ENCODE measurements at places on chromosomes 16 and 17. TPM values are rescaled to one million over a fixed set of nuclear protein-coding genes. Genes with fewer than 3 reads are reported as not detected.

DNA sequence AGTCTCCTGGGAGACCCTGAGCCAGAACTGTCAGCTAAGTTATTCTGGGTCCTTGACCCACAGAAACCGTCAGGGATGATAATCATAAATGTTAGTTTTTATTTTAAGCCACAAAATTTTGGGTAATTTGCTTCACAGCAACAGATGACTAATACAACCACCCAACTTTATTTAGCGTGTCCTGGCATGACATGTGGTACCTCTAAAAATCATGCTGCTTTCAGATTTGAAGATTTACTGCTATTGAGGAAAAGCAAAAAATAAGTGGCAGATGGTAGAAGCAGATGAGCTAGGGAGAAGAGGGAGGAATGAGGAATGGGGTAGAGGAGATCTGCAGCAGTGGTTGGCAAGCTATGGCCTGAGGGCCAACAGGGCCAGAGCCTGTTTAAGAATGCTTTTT, 90.4 kb downstream of the TMEM100 start:
- no peak for DNase-seq

- DNase-seq = peak; percentile 83
Observed at GRCh38 chr17:30323895-30324319, 9.9 kb downstream of the TMIGD1 start.

Gene FN3K
- total RNA-seq = 4.0 TPM

- DNase-seq = no peak
Observed at GRCh38 chr17:62717889-62718288, 90.2 kb downstream of the MARCHF10 start.

DNA sequence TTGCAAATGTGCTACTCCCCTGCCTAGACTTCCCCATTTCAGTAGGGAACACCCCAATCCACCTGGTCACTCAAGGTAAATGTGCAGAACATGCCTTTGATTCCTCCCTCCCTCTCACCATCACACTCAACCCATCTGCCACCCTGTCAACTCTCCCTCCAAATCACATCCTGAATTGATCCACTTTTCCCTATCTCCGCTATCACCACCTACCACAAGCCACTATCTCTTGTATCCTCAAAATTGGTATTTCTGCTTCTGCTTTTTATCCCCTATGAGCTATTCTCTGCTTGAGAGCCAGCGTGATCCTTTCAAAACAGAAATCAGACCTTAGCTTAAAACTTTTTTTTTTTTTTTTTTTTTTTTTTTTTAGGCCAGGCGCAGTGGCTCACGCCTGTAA, 5.4 kb upstream of the NOL11 start:
- no peak for DNase-seq

Gene SPEM3
- not detected for total RNA-seq

- peak; percentile 40 for DNase-seq
Observed at GRCh38 chr17:78725448-78726021, 56.5 kb downstream of the CYTH1 start.

DNA sequence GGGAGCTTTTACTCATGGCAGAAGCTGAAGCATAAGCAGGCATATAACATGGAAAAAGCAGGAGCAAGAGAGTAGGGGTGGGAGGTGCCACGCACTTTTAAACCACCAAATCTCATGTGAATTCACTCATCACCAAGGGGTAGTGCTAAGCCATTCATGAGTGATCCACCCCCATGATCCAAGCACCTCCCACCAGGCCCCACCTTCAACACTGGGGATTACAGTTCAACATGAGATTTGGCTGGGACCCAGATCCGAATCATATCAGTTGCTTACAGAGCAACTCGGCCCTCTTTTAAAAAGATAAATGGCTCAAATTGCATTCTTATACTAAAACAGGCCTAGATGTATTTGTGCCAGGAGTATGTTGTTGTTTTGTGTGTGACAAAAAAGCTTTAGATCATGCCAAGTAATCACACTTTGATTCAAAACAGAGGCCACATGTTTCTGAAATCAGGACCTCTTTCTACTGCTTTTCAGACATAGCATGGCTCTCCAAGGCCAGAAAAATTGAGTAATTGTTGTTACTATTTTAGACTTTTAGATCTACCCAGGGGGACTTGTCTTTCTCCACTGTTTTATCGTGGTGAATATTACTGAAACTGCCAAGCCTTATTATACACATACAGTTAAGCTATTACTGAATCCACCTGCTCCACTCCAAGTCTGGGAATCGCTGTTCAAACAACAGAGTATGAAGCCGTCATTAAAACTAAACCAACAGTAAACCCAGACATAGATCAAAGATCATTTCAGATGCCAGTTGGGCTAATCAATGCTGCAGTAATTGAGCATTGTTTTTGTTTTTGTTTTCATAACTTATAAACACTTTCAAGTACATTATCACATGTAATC, 163.3 kb downstream of the KCNJ2 start:
- no peak for DNase-seq

Gene OTOA
- under 0.01 TPM for total RNA-seq

Gene GP2
- total RNA-seq = not detected

DNA sequence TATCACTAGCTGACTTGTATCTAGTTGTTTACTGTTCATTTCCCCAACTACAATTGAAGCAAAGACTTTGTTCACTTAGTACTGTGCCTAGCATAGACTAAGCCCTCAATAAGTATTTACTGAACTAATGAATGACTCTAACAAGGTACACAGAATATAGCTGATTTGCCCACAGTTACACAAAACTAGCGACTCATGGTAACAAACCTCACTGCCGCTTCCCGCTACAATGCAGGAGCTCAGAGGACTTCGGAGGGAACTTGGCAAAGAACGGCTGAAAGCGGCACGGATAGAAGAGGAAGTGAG, 524 bp downstream of the EFTUD2 start:
- peak; percentile 68 for DNase-seq

Gene ANKS3
- 10.0 TPM for total RNA-seq

DNA sequence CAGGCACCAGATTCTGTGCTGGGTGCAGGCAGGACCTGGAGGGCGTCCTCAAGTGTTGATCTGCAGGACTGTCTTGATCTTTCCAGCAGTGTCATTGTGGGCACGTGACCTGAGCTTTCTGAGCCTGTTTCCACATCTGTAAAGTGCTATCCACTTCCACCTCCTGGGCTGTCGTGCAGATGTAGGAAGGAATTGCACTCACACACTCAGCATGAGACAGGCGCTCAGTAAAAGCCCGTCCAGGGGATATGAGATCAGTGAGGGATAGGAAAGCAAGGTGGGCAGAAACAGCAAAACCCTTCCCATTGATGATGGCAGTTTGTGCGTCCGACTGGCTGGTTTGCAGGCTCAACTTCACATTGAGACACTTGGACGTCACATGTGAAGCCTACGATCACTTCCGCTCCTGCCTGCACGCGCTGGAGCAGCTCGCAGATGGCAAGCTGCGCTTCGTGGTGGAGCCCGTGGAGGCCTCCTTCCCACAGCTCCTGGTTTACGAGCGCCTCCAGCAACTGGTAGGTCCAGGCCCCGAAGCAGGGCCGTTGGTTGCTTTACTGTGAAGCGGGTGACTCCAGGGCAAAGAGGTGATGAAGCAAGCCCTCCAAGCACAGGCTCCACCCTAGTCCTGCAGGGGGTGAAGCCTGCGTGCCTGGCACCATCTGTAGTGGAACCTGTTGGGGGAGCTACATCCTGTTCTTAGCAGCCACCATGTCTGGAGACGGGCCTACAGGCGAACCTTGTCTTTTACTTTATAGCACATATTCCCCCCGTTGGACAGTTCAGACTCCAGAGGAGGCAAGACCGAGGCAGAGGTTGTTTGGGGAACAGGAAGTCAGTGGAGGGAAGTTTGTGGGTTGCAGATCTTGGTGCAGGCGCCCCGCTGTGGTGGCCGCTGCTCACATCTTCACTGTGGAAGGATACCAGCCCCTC, 23.0 kb downstream of the METTL22 start:
- no peak for DNase-seq

Gene TVP23A
- total RNA-seq = not detected

DNA sequence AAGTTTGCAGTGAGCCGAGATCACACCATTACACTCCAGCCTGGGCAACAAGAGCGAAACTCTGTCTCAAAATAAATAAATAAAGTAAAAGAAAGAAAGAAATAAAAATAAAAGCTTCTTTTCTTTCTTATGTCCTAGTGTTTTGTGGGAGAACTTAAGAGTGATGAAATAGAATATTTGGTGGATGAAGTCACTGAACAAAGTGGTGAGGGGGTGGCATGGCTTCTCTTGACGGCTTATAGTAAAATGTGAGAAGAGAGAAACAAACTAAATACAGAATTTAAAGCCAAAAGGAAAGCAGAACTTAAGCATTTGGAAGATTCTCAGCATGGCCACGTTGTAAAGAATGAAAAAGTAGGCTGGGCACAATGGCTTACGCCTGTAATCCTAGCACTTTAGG, 15.3 kb downstream of the SGF29 start:
- DNase-seq = no peak

DNA sequence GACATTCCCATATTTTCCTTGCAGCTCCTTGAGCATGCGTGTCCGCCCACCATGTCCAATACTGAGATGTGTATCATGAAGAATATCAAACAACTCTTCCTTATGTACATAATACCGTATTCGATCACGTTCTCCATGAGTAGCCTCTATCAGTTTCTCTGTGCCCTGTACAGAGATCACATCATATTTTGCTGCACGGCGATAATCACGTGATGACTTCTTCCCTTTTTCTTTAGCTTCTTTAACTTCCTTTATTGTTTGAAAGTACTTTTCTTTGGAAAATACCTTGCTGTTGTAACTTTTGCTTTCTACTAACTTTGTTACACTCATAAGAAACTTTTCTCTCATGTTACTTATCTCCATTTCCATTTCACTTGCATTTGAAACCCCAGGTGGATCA, 6.6 kb downstream of the KRABD2 start:
- DNase-seq = no peak

DNA sequence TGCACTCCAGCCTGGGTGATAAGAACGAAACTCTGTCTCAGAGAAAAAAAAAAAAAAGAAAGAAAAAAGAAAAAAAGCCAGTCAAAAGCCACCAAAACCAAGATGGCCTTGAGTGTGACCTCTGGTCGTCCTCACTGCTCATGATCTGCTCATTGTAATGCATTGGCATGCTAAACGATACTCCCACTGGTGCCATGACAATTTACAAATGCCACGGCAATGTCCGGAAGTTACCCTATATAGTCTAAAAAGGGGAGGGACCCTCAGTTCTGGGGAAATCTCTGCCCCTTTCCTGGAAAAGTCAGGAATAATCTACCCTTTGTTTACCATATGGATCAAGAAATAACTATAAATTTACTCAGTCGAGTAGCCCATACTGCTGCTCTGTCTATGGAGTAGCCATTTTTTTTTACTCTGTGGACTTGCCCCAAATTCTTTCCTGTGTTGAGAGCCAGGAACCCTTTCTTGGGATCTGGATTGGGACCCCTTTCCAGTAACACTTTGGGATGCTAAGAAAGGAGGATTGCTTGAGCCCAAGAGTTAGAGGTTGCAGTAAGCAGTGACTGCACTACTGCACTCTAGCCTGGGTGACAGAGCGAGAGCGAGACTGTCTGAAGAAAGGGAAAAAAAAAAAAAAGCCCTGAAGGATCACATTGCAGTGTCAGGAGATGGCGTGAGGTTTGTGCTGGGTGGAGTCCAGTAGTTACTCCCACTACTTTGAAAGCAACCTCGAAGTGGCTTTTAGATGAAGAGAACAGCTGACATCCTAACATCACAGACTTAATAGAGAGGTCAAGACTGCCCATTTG, 3.7 kb upstream of the TMEM231 start:
- DNase-seq = no peak

- DNase-seq = no peak
Observed at GRCh38 chr16:57538235-57538721, 1.9 kb upstream of the CCDC102A start.

DNA sequence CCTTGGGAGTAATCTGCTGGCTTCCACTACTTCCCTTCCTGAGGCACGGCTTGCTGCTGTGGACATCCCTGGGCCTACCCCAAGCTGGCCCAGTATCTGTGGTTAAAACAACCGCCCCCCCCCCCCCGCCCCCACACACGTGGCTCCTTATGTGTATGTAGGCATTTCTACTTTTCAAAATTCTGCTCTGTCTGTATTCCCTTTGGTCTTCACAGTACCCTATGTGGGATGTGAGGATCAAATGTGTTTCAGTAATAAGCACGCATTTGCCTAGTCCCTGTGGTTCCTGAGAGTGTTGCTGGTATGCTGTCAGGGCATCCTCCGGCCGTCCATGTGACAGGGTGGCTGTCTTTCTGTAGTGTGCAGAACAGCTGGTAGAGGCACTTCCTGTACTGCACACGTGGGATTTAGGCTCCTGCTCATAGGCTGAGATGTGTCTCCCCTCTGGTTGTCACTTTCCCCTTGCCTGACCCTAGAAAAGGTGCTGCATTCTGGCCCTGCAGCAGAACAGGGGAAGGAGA, 2.2 kb downstream of the NT5M start:
- DNase-seq = no peak

Gene SOST
- not detected for total RNA-seq

GRCh38 chr17:63290784-63291183, 155.3 kb downstream of the CYB561 start:
- DNase-seq = peak; percentile 29

- no peak for DNase-seq
Observed at GRCh38 chr17:15892731-15893657, 51.9 kb upstream of the ADORA2B start.

DNA sequence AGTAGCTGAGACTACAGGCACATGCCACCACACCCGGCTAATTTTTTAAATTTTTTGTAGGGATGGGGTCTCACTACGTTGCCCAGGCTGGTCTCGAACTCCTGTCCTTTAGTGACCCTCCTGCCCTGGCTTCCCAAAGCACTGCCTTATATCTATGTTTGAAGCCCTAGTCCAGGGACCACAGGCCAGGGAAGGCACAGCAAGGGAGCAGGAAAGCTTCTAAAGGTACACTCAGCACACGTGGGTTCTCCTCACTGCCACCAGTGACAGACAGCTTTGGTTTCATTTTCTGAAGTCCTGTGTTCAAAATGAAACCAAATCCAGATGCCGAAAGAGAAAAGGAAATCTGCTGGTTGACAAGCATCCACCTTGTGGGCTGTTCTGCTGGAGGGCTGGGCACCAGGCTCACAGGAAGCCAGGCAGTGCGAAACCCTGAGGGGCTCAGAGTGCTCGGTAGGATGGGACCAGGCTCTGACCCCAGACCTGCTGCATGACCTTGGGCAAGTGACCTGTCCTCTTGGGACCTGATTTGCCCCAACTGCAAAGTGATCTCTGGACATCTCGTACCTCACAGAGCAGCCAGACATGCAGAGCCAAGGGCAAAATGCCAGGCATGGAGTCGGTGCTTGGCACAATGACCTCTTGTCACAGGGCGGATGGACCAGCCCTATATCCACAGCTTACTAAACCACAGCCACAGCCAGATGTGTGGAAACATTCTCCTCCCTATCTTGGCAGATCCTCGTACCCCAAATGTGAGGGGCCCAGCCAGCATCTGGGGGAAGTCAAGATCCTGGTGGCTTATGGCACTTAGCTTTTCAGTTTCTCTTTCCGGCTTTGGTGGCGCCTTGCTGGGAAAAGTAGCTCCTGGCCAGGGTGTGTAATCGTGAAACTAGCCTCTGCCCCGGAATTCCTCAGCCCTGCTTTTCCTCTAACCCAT, 2.8 kb upstream of the SOCS1 start:
- DNase-seq = peak; percentile 50

All from lung microvascular endothelial cell (primary cell).